ENCODE measurements at places on chromosomes 2 and 18. TPM values are rescaled to one million over a fixed set of nuclear protein-coding genes. Genes with fewer than 3 reads are reported as not detected.

Gene PKDCC
- total RNA-seq: not detected

DNA sequence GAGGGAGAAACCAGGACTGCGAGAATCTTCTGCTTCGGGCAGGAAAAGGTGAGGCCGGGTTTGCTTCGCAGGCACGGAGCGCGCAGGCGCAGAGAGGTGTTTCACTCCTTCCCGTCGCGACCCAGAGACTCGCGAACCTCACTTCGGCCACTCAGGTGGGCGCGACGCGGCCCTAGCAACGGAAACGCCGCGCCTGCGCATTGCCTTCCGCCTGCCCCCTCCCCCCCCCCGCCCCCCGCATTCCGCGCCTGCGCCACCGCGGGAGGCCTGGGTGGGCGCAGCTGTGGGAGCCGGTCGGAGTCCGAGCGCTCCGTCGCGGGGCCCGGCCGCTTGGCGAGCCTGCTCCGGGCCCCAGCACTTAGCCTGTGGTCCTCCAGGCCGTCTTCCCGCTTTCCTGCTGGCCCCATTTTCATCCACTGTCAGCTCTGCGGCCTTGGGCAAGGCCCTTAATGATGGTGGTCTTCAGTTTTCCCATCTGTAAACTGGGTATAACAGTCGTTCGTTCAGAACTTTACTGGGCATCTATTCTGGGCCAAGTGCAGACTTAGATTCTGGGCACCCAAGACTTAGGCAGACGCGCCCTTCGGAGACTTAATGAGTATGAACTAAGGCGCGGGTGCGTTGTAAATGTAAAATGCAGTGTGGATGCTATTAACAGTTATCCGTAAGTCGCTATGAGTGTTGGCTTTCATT, 62.1 kb upstream of the ACKR3 start:
- H3K4me1 ChIP-seq: peaks cover 8% of the 10 kb centered on the region
- no peak overlapping the region for H3K27ac ChIP-seq
- DNase-seq: peak; percentile 36
- H3K4me3 ChIP-seq: peak overlapping the region; percentile 59
- H3K27me3 ChIP-seq: peaks cover 24% of the 10 kb centered on the region
- H3K36me3 ChIP-seq: no peaks in the 10 kb centered on the region

Gene RBM43
- 4.8 TPM for total RNA-seq

DNA sequence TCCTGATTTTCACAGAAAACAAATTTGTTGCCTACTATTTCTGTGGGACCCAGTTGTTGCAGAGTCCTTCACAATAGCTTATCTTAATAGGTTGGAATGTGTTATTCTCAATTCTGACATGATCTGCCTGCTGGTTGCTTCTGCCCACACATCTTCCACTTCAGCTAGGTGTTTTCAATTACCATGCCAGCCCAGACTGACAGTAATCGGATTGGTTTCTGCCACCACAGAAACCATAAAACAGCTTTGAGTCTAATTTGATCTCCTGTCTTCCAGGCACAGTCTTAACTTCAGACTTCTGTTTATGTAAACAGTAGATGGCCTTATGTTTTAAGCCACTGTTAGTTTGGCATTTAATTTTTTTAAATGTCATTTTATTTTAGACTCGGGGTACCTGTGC, 248.2 kb upstream of the RBMS1 start:
- H3K27ac ChIP-seq: no peak overlapping the region
- no peak for DNase-seq
- H3K36me3 ChIP-seq: no peaks in the 10 kb centered on the region
- H3K4me1 ChIP-seq: no peaks in the 10 kb centered on the region

DNA sequence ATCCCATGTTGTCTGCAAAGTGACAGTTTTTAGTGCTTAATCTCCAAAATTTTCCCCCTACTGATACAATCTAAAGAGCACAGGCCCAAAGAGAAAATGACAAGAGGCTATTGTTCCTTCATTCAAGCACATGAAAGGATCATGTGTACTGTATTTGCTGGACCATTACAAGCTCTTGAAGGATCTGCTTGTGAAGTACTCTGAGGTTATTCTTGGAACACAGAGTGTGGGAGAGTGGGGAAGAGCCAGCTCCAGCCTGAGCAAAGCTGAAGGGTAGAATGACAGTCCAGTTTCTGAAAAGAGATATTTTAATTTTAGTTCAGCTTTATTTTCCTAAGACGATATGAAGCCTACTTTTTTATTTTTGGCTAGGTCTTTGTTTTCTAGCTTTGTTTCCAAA, 112.2 kb downstream of the GALNT3 start:
- H3K27me3 ChIP-seq: no peaks in the 10 kb centered on the region
- H3K36me3 ChIP-seq: no peaks in the 10 kb centered on the region
- H3K4me3 ChIP-seq: no peak overlapping the region
- no peaks in the 10 kb centered on the region for H3K4me1 ChIP-seq

- H3K4me3 ChIP-seq: no peak overlapping the region
Observed at GRCh38 chr2:72136933-72137497, 10.6 kb downstream of the CYP26B1 start.

- H3K4me3 ChIP-seq: no peak overlapping the region
- no peak for DNase-seq
- H3K36me3 ChIP-seq: no peaks in the 10 kb centered on the region
- H3K4me1 ChIP-seq: no peaks in the 10 kb centered on the region
Observed at GRCh38 chr18:48985161-48985560, 34.4 kb upstream of the SMAD7 start.

Gene STK25
- total RNA-seq: 151 TPM
